Mucosa of descending colon (tissue), 3 donors: ENCODE measurements at places on chromosomes 3 and 15.

GRCh38 chr15:63869371-63870042 lies 35.8 kb upstream of the HERC1 start:
- DNase-seq: no peak

DNA sequence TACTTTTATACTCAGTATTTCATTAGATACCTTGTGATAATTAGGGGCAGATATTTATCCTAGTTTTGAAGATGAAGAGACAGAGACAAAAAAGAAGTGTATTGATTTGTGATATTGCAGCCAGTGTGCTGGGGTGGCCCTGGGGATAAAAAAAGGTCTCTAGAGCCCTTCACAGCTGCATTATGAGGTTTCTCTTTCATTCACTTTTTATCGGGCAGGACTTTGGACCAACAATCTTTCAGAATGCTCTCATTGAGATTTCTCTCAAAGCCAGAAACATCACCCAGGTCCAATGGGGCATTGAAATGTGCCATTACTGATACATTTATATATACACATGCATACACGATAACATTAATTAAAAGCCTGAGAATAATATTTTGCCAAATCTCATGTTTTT lies 20.5 kb upstream of the SELENOT start:
- no peak for DNase-seq

DNA sequence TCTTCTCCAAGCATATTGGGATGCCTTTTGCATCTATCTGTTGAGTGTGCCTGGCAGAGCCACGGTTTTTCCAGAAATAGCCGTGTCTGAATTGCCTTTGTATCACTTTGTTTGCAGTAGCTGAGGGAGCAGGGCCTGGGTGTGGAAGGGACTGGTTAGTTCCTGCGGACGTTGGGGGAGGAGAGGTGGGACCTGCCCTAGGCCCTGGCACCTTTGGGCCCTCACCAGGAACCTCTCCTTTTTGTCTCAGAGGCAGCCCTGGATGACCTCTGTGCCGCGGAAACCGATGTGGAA lies 18.6 kb downstream of the ATRIP start:
- no peak for DNase-seq

DNA sequence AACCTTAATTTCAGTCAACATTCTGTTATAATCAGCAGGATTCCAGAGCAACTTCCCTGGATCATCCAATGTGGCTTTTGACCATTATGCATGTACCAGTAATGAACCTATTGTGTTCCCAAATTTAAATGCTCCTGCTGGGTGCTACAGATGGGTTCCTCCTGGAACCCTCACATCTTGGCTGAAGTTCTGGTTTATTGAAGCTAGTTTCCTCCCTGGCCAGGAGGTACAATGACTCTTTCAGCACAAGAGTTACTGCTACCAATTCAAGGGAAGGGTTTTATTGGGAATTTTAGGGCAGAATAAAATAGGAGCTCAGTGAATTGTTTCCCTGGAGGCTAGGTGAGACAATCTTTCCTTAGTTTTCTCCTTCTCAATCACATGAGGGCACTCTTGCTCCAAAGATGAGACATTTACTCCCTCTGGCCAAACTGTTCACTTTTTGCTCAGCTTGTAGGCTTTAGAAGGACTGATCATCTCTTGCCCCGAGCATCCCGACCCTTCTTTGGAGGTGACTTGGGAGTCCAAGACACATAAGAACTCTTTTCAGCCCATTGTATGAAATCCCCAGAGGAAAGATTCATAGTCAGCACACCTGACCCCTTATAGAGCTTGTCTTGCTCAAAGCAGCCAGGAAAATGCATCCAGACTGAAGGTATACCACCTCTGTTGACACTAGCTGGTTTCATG lies 8.8 kb upstream of the NPHP3 start:
- DNase-seq: no peak

DNA sequence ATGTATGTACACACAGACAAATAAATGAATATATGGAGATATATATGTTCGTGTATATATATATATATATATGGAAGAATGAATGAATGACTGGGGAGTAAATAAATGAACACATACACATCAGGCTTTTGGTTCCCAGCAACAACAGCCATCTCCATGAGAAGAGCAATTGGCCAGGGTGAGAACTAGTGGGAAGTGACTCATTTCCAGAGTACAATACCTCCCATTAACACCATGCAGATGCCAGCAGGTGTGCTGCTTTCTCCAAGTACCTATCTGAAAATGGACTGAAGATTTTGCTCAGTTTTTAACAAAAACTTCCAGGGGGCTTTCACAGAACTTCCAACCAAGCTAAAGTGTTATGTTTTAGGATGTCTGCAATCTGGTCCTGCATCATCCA lies 179.8 kb upstream of the SLC2A2 start:
- DNase-seq: no peak

GRCh38 chr3:144033863-144034262 lies 62.2 kb downstream of the DIPK2A start:
- DNase-seq: no peak
